Effector memory CD8-positive, alpha-beta T cell (primary cell): ENCODE measurements at places on chromosomes 7 and 10.

DNA sequence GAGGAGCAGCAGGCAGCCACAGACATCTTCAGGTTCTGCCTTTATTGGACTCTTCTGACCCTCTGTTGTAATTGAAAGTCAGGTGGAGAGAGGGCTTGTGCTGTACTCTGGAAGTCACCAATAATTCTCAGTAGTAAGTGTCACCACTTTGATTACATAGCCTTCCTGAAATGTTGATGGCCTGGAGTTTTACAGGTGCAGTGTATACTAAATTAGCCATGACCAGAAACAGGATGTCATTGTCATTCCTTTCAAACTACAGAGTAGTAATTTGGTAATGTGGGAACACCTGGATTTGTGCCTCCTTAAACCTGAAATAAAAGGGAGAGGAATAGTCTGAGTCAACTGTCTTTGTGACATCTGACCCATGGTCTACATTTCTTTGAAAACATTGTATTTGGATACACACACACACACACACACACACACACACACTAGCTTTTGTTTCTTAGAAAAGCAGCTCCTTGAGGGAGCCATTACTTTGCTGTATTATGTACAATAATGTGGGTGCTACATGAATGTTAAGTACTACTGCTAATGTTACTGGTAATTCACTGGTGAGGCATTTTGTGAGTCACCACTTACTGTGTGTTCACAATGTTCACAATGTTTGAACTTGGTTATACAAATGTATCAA lies 19.6 kb downstream of the ARL4A start:
- no peak for DNase-seq

- DNase-seq: no peak
Observed at GRCh38 chr10:96252730-96253129, 18.6 kb downstream of the BLNK start.

DNA sequence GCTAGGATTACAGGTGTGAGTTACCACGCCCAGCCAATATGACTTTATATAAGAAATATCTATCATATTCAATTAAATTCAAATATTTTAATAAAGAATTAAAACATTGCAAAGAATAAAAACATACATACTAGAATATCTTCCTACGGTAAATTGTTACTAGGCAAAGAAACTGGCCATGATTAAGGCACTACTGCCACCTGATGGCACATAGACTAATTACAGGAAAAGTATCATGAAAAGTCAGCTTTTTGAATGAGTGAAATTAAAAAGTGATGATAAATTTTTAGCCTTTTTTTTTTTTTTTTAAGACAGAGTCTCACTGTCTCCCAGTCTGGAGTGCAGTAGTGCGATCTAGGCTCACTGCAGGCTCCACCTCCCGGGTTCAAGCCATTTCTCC lies 30.9 kb downstream of the MRPS33 start:
- DNase-seq: no peak

DNA sequence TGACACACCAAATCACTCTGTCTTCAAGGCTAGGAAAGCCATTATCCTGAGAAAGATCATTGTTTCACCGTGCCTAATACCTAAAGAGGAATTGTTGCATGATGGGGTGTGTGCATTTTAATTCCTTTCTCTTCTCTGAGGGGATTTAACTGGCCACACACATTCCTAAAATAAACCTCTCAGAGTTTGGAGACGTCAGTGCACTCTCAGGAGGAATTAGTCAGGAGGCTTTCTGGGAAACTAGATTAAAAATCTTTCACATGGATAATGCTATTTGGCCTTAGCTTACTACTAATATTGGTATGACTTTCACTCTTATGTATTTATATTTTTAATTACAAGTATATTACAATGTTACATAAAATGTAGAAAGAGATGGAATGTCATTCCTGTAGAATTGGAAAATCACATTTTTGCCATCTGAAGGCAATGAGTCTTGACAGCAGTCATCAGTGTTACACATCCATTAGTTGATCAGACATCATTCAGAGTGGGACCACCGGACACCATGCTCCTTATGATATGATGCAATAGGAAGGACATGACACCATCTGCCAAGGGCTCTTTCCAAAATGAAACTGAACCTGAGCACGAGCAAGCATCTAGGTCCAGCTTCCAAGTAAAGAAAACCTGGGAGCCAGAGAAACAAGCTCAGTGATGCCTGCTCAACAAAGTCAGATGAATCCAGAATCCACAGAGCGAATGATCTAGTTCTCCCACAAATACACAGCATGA lies 43.1 kb upstream of the TMEM273 start:
- no peak for DNase-seq

DNA sequence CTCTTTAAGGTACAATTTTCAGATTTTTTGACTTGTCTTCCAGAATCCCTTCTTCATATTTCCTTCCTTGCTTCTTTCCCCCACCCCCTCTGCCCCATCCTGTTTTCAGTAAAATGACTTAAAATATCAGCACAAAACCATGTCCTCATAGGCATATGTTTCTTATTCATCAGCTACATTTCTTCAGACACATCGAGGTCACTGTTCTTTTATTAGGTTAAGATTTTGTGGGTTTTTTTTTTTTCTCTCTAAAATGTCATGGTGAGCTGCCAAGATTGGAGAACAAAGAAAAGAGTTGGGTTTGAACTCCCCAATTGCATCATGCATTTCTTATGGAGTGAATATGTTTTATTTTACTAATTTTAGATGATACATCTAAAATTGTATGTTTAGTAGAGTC lies 35.8 kb downstream of the LAMB4 start:
- DNase-seq: no peak

- DNase-seq: no peak
Observed at GRCh38 chr7:13963925-13964324, 25.5 kb downstream of the ETV1 start.

GRCh38 chr7:130419658-130420057 lies 21.2 kb downstream of the CEP41 start:
- DNase-seq: no peak

DNA sequence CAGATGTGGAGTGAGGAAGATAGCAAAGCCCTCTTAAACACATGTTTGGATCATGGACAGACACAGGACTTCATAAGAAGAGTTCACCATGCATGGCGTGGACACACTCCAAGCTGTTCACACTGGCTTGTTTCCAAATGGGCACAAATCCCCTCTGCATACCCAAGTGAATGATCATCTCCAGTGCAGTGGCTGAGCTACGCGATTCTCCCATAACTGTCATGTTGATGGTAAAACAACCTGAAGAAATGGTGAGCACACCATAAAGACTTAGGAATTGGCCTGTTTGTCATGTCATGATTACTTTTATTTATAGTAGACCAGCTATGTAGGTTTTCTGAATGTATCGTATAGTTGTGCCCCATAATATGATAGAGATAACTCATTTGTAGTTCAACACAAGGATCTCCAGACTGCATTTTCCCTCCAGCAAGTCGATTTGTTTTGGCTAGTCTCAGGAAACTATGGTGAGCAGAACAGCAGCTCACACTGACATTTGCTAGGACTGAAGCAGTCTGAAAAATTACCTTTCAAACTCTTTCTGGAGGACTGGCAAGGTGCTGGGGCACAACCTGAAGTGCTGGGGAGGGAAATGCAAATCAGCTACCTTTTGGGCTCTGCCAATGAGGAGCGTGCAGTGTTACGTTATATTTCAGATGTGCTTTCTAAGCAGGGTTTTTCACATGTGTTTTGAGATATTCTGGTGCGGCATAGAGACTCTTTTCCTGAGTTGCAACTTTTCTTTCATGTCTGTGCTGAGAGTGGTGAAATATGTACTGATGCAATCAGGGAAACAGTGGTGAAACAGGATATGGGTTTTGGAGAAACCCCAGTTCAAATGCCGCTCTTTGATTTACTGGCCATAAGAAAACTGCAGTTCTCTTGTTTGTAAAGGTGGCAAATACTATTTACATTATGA lies 629.6 kb upstream of the DPP6 start:
- no peak for DNase-seq

DNA sequence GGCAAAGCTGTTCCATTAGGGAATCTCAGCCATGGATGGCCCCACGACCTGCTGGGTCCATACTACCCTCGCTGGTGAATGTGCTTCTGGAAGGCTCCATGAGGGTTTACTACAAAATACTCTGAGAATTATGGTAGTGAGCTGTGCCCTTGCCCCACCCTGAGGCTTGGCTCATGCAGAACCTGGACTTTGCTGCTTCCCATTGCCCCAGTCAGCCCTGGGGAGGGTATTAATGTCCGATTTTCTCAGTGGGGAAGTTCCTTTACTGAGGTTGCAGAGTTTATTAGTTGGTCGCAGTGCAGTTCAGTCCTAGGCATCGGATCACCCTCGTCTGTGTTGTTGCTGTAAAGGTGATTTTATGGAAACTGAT lies 310.1 kb downstream of the WDR37 start:
- no peak for DNase-seq

DNA sequence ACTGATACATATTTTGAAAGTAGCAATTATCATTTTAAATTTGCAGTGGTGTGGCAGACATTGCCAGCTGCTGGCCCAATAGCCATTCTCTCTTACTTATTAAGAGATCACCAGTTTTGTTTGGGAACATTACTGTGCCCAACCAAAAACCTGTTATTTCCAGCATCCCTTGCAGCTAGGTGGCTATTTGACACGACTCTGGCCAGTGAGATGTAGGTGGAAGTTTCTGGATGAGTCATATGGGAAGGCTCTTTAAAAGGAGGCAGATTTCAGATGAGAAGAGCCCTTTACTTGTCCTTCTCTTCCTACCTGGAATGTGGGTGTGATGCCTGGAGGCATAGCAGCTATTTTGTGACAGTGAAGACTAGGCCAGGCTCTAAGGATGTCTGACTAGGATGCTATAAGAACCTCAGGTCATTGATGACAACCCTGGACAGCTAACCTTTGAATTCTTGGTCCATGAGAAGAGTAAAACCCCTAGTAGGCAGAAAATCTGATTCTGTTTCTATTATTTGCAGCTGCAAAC lies 77.9 kb downstream of the CARD11 start:
- no peak for DNase-seq

DNA sequence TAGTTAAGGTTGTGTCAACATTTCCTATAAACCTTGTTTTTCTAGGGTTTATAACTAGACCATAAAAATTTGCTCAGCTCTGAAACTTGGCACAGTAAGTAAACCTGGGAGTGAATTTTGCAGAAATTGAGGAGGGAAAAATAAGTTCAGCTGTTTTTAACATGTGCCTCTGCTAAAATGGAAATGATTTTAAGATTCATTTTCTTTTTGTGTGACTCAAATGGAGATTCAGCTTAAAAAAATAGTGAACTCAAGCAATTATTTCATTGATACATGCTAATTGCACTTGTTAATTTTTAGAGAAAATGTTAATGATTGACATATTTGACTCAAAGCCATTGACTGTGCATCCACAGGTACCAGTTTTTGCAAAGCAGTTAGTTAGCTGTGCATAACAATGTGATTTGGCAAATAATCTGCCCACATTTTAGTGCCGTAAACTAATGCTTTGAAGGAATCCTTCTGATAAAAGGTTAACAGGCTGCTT lies 68.5 kb upstream of the ZNF438 start:
- DNase-seq: no peak

DNA sequence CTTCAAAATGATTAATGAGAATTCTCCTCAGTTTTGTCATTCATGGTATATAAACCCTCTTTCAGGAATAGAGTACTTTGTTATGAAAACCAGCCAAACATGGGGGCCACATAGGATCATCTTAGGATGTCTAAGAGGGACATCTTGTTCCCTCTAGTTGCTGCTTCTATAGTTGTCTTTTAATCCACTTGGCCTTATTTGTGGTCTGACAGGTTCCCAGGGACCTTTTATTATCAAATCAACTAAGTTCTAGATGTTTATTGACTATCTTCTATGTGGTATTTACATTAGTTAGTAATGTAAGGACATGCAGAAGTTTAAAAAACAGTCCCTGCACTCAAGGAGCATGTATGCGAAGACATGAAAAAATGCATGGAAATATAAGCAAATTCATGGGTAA lies 1.6 kb upstream of the ZC3HAV1 start:
- DNase-seq: no peak
